T1000 (cell line): ENCODE measurements at places on chromosomes 6 and 20.

DNA sequence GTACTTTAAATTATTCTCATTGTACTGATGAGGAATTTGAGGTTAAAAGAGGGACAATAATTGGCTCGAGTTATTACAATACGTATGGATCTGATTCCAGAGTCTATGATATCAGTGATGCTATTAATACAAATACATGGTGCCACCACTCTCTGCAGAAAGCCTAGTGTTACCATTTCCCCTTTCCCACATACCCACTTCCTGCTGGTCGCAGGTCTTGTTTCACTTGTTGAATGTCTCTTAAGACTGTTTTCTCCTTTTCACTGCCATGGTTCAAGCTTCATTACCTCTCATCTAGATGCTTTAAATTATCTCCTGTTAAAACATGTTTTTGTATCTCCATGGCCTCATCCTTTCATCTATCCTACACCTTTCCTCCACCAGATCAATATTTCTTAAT, 62.0 kb downstream of the FHL5 start:
- DNase-seq = no peak

DNA sequence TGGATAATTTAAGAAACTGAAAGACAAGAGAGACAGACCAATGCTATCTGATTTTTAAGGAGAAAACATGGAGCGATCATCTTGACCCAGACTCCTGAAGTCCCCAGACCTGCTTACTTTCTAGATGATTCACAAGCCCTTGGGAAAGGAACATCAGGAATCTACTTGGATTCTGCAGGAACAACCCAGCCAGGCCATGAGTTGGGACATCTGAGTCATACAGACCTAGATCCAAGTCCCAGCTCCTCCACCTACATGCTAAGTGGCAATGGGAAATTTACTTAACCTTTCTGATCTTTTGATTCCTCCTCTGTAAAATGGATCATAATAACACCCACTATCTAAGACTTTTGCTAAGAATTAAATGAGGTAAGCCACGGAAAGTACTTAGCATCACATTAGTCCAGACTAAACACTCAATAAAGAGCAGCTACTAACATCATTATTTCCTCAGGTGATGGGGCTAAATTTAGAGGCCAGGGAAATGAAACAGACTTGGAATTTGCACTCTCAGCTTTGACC, 61.0 kb upstream of the MAFB start:
- no peak for DNase-seq

DNA sequence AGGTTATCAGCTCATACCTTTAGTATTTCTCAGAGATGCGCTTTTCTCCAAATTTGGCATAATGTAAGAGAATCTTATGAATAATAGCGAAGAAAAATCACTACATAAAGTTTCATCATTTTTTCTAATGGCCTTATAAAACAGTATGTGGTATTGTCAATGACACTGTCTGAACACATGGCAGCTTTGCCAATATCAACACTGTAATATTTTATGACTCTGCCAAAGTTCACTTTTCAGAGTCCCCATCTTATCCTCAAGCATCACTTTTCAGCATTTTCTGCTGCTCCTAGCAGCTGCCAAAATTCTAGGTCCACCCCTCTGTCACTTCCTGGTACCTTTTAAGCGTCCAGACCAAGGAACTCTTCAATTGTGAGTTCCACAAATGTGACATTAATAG, 171.5 kb upstream of the C6orf118 start:
- DNase-seq = no peak

DNA sequence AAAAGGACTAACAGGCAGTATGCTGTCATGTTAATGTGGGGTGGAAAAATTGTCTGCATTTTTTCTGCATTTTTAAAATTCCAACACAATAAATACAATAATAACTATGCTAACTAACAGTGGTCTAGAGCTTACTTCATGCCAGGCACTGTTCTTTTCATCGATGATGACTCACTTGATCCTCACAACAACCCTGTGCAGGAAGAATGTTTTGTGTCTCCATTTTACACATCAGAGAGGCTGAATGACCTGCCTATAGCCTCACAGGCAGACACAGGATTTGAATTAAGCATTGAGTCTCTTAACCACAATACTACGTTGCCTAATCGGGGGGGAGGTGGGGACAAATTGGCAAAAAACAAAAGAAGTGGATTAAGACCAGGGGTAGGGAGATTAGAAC, 26.9 kb upstream of the FANCE start:
- peak; percentile 8 for DNase-seq

DNA sequence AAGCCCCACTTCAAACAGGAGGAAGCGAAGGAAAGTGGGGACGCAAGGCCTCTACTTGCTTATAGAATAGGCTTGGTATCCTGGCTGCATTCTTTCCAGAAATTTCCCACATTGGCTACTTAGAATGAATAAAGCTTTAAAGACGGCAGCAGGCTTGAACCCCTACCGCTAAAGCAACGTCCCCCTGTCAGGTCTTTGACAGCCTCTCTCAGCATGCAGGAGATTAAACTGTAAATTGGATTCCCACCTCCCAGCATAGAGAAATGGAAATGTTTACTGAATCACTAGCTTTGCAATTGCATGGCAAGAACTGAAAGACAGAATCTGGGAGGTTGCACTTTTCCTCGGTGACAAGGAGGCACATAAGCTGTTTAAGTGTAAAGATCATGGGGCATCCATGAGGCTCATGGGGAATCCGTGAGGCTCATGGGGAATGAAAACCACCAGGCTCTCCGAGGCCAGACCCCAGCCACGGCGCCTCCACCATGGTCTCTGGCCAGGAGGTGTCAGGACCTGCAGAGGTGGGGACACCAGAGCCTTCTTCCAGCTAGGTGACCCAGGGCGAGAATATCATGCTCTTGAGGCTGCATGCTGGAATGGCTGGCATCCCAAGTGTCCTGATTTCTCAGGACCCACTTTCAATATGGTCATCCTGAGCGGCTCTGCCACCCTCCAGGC, 10.3 kb downstream of the LEMD2 start:
- no peak for DNase-seq

DNA sequence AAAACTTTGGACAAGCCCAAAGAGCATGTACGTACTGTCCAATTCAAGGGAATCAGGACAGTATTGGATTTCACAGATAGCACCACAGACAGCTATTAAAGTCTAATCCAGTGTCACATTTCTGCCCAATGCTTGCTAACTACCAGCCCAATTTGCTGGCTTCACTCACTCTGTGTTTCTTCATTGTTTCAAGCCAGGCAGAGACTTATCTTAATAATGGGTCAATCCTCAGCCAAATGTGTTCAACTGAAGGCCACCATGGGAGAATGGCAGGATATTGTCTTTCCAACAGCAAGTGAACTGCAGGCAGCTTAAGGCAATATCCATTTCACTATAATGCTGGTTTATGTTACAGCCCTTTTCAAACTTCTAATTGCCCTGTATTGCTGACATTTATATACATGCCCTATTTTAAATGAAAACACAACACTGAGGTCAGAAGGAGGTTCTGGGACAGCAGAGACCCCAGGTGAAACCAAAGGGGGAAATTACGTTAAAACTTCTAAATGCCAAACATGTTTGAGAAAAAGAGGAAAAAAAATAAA, 142.1 kb upstream of the RSPO3 start:
- DNase-seq = no peak

DNA sequence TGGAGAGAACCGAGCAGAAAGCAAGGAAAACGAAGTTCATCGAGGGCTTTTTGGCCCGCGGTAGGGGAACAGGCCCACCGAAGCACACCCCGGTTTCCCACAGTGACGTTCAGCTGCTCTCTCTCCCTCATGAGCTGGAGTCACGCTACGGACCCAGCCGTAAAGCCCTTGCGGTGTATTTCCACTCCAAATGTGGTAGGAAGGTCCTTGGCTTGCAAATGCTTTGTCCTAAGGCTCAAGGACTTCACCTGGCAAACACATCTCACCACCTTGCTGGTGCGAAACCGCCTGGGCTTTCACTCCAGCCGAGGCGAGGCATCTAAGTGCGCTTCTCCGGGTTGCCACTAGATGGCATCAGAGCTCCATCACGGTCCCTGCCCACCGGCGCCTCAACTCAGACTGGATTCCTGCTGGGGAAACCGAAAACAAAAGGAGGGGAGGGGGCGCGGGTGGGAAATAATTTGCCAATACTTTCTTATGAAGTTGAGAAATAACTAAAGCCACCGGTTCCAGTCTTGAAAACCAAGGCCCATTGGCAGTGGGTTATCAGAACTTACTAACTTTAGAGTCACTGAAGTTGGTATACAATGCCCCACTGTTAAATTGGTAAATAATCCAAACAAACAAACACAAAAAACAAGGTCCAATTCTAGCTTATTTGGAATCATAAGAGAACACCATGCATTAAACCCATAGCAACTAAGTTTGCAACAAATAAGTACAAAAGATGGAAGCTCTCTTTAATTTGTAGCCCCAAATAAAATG, 13.4 kb upstream of the FOXC1 start:
- peak; percentile 27 for DNase-seq

DNA sequence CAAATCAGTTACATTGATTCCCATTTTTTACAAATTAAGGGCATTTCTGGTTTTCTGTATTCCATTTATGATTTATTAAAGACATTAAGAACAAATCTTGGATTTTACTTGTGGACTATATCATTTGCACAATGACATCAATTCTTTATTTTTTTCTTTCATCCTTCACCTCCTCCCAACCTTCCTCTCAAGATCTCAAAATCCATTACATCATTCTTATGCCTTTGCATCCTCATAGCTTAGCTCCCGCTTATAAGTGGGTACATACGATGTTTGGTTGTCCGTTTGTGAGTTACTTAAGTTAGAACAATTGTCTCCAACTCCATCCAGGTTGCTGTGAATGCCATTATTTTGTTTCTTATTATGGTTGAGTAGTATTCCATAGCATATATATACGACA, 752.8 kb downstream of the CD109 start:
- DNase-seq = no peak

DNA sequence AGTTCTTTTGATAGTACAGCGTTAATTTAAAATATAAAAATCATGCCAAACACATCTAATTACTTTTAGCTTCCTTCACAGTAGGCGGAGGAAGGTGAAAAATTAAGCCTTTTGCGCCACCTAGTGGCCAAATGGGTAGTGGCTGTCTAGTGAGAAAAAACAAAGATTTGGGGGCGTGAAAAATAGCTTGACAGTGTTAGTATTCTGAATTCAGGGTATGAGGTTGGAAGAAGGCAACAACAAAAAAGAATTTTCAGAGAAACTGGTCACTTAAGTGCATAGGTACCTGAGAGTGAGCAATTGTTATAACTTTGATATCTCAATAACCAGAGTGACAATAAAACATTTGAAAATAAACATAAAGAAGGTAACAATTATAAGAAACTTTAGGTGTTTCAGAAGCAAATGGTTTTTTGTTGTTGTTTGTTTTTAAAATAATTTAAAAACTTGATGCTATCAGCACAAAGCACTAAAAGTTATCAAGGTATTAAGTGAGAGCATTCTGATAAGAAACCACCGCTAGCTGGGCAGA, 14.3 kb downstream of the PSMB9 start:
- DNase-seq = peak; percentile 39

DNA sequence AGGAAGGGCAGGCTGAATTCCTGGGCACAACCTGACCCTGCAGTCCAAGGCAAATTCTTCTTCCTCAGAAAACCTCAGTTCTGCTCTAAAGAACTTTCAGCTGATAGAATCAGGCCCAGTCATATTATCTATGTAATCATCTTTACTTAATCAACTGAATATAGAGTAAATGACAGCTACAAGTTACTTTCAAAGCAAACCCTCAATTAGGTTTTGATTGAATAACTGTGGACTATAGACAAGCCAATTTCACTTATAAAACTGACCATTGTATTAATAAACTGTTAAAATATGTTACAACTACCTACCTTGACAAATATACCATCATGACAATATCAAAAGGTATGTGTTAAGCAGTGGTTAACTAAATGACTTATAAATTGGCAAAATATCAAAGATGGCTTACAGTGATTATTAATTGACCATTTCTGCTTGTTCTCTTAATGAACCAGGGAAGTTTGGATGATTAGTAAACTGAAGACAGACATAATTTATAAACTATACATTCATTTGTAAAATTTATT, 46.1 kb upstream of the ADGRF5 start:
- no peak for DNase-seq

- no peak for DNase-seq
Measured at GRCh38 chr20:9478771-9479170, 35.6 kb upstream of the LAMP5 start.

- DNase-seq = no peak
Measured at GRCh38 chr20:23135449-23136420, 49.6 kb upstream of the CD93 start.

DNA sequence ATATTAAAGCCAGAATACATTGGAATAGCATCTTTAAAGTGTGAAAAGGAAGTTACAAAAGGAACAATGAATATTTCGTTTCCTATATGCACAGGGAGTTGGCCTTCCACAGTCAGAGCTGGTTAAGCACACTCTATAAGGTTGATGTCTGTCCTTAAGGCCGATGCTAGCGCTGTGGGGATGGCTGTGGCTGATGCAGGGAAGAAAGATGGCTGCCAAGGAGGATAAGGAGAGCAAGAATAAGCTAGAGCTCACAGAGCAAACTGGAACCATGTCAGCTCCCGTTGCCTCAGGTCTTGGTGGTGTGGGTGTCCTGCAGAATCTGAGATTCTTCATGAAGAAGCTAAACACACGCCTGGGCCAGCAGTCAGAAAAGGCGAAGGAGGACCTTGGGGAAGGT, 20.8 kb upstream of the STX11 start:
- DNase-seq = no peak

- no peak for DNase-seq
Measured at GRCh38 chr6:159493898-159494585, 199.0 kb downstream of the SOD2 start.

DNA sequence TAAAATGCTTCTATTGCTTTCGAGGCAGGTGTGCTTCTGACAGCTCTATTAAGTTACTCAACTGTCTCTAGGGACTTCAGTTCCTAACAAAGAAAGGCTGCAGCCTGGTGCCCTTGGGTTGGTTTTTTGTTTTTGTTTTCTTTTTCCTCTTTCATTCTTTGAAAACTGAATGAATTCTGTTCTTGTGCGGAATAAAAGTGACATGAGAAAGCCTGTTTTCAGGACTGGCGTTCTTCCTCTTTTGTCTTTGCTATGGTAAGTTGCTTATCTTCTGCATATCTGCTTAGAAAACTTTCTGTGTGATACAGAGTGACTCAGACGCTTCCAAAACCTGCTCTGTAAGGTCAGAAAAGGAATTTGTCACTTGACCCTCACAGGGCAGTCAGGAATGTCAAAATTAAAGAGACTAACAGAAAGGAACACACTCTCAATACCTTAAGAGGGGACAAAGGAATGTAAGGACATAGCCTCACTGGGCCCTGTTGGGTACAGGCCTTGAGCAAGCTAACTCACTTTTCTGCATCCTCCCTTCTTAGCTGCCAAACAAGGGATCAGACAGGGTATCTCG, 56.2 kb upstream of the NHSL1 start:
- no peak for DNase-seq
